Astrocyte (in vitro differentiated cells and primary cell): ENCODE measurements at places on chromosomes 5 and 9.

DNA sequence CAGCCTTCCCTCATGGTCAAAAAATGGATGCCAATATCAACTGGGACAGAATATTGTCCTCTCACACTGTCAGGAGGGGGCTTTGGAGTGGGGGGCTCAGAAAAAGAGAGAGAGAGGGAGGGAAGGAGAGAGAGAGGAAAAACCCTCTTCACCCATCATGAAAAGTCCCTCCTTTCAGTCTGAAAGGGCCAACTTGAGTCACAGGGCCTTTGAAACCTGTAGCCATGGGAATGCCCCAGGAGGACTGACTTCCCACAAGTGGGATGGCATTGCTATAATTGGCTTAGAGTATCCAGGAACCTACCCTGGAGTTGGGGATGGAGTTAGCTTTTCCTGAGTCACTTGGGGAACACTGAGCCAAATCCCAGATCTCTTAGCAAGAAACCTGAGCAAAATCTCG, 41.2 kb downstream of the DNAJC21 start:
- DNase-seq = no peak

GRCh38 chr5:148697180-148697808, 43.0 kb upstream of the HTR4 start:
- peak; percentile 10 for DNase-seq

- DNase-seq = no peak
Observed at GRCh38 chr5:142627383-142628217, 58.3 kb downstream of the FGF1 start.

DNA sequence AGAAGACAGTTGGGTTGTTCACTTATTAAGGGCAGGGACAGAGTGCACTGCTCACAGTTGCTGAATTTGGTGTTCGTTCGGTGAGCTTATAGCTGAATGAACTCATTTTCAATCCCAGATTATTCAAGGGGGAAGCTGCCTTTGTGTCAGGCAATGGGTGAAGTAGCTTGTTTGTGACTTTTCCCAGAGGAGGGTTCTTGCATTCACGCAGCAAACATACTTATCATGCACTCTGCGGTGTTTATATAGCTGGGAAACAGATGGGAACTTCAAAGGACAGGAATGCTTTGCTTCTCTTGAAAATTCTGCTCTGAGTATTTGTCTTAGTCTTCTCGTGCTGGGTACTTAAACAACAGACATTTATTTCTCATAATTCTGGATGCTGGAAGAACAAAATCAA, 64.7 kb upstream of the ABCA1 start:
- peak; percentile 88 for DNase-seq

DNA sequence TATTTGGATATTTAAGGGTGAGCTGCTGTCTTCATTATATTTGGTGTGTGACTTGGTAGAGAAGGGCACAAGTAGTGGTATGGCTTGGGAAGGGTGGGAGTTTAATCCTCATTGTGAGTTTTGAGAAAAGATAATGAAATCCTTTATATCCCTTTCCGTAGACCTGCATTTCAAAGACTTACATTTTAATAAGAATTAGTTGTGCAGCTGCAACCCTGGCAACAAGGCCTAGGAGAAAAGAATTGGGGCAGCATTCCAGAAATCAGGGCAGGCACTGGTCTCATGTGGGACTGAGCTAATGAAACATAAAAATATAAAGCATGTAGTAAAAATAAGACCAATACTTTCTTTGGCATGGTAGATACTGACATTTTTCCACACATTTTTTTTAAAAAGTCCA, 60.5 kb downstream of the CDC42SE2 start:
- DNase-seq = no peak

GRCh38 chr5:168481330-168481788, 4.9 kb upstream of the RARS1 start:
- no peak for DNase-seq

DNA sequence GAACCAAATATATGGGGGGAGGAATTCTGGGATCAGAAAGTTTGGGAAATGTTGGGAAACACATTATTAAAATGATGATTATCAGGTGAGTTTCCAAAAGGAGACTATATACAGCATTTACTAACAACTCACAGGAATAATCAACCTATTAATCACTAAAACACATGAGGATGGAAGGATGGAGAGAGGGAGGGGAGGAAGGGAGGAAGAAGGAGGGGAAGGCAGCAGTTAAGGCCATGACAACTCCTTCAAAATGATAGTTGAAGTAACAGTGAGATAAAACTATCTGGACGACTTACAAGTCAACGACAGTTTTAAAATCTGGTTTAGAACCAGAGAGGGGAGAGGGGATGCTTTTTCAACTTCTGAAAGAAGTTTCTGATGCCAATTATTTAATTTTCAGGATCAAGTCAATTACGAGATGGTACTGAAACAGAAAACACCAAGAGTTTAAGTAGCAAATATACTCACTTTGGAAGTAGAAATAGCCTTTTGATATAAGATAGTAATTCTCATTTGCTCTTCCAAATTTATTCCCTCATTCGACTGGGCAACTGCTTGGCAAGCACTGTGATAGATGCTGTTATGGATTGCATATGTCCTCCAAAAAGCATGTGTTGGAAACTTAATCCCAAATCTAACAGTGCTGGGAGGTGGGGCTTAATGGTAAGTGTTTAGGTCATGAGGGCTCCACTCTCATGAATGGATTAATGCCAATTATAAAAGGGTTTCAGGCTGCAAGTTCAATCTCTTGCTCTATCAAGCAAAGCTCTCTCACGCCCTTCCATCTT, 30.4 kb downstream of the FBXW11 start:
- DNase-seq = no peak

GRCh38 chr9:24939109-24939850, 393.6 kb upstream of the IZUMO3 start:
- no peak for DNase-seq

DNA sequence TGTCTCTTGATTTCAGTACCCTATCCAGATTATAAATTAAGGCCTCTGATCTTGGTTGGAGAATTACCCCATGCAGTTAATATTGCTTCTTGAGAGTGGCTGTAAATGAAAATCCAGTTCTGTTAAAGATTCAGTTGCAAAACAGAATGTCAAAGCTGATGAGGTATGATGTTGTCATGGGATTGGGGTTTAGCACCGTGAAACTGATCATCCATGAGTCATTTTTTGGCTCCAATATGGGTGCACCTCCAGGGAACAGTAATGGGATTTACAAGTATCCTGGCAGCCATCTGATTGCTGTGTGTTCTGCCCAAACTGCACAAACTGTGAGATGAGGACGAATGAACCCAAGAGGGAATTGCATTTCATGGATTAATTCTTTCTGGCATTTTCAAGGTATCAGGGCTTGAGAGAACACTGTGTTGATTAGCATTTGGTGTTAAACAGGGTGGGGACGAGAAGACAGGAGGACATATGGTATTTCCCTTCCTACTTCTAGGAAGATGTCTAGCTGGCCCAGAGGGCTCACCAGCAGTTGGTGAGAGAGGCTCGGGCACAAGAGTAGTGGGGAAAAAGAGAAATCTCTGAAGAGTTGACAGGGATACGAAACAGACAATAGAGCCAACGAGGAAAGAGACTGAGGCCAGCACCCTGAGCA, 214.7 kb downstream of the GAS1 start:
- peak; percentile 95 for DNase-seq

- DNase-seq = no peak
Observed at GRCh38 chr5:107408564-107408963, 262.2 kb downstream of the EFNA5 start.

GRCh38 chr9:87359264-87359663, 138.4 kb upstream of the DAPK1 start:
- no peak for DNase-seq

DNA sequence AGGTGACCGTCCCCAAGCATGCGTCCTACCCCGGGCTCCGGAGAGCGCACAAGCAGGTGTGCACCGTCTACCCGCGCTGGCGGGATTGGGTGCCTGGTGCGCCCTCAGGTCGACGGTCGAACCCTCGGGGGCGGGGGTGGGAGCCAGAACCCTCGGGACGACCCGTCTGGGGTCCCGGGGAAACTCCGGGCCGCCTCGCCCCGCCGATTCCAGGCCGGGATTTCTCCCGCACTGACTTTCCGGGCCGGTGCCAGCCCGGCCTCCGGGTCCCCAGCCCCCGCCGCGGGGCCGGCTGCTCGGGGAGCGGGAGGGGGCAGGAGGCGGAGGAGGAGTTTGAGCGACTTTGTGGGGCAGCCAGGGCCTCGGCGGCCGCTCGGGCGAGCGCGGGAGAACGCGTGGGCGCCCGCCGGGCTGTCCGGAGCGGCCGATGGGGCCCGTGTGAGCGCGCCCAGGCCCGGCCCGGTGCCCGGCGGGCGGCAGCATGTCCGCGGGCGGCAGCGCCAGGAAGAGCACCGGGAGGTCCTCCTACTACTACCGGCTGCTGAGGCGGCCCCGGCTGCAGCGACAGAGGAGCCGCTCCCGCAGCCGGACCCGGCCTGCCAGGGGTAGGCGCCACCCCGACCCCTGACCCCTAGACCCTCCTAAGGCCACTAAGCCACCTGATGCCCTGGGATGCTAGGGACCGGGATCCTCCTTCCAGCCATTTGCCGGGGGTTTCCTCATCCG, at the start of gene DAB2IP:
Gene DAB2IP, plus strand, starts transcription at position 340 of the 726 bp plus-strand sequence. Its CDS starts 142 bp downstream, at position 482.
- no peak for DNase-seq

- DNase-seq = no peak
Observed at GRCh38 chr9:109238125-109238524, 71.1 kb upstream of the FRRS1L start.

GRCh38 chr9:90881648-90882047, 80.0 kb downstream of the SYK start:
- DNase-seq = no peak

GRCh38 chr9:137236238-137236935, 4.7 kb upstream of the TUBB4B start:
- DNase-seq = peak; percentile 25

DNA sequence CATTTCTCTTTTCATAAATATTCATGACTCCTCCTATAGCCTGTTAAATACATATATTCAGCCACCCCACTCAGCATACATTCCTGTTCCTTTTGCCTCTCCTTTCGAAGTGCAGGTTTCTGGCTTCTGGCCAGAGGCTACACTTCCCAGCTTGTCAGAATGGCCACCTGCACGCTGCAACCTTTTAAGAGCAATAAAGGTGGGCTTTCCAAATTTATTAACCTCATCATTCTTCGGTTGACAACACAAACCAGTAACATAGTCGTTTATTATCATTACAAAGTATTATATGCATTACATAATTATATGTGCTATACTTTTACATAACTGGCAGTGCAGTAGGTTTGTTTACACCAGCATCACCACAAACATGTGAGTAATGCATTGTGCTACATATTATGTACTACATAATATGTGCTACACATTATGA, 16.5 kb upstream of the TMEM171 start:
- DNase-seq = no peak

- no peak for DNase-seq
Observed at GRCh38 chr5:181069767-181070491, 29.9 kb downstream of the BTNL9 start.

- DNase-seq = no peak
Observed at GRCh38 chr9:123162791-123163345, 105.5 kb downstream of the STRBP start.

DNA sequence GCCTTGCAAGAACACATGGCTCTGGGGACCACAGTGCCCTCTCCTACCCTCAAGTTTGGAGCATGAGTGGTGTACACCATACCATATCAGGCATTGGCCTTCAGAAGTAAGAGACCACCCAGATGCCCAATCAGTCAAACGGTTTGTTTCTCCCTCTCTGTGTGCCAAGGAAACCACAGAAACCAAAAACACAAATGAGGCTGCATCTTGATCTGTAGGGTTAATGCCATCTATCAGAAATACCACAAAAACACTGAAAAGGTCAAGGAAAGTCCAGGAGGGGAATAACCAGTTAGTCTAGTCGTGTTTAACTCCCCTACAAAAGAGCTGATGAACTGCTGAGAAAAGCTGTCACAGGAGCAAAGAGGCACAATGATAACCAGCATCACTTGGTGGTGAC, 78.4 kb downstream of the INSYN2B start:
- no peak for DNase-seq

- DNase-seq = peak; percentile 12
Observed at GRCh38 chr9:137168904-137169856, 671 bp downstream of the LRRC26 start.

DNA sequence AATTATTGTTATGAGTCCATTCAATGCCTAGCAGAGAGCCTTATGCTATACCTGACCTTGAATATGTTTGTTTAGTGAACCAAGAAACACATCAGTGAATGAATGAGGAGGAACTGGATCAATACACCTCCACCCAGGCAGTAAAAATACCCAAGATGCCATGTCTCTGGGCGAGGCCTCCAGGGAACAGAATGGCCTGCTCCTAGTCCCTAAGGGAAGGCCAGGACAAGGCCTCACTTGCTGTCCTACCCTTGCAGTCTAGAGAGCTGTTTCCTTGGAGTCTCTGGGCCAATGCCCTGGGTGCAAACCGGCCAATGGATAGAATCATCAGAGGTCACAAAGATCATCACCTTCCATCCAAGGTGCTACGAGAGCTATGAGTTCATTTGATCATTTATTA, 26.1 kb downstream of the TNIP1 start:
- DNase-seq = no peak

DNA sequence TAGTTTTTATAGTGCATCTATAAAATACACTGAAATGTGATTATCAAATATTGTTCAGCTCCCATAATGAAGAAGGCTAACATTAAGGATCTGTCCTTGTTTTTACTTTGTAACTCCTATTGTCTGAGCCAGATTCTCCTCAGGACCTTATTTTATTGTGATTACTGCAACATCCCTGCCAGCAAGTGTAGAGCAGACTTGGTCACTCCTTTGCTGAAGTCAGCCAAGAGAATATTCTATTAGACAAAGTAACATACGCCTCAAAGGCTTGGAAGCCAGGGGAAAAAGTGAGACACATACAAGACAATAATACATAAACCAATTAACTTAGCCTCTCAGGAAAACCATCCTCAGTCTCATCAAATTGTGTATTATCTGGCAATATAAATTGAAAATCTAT, 269.6 kb downstream of the ARL15 start:
- DNase-seq = no peak

GRCh38 chr5:173974688-173975239, 14.2 kb upstream of the C5orf47 start:
- no peak for DNase-seq
